ENCODE measurements at places on chromosomes 3 and 15.

GRCh38 chr15:59993950-59994401 lies 10.1 kb upstream of the FOXB1 start:
- no peak for DNase-seq

DNA sequence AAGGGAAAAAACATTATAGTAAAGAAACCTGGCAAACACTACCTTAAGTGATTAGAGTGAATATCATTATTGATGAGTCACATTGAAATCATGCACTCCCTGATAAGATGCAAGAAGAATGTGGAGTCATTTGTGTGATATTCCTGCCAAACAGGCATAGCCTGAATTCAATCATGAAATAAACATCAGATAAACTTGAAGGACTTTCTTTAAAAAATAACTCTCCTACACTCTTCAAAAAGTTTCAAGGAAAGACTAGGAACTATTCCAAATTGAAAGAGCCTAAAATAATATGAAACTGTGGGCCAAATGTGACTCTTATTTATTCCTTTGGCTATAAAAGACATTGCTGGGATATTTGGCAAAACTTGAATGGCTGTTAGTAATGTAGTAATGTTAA lies 625.7 kb upstream of the LMCD1 start:
- no peak for DNase-seq

- DNase-seq = no peak
Observed at GRCh38 chr3:136055491-136055890, 90.0 kb downstream of the PPP2R3A start.

- no peak for DNase-seq
Observed at GRCh38 chr15:71239592-71240364, 124.5 kb downstream of the THSD4 start.

Data from NCI-H1436 treated with DMSO at 0.1 percent for 48 hours (cell line).